ENCODE measurements at places on chromosomes 13 and 19.
A peak's percentile ranks its signal among the peaks of the same experiment; 100 is the strongest.

- DNase-seq = no peak
These were observed 51.7 kb upstream of the SERPINE3 start for GRCh38 chr13:51287758-51288157.

DNA sequence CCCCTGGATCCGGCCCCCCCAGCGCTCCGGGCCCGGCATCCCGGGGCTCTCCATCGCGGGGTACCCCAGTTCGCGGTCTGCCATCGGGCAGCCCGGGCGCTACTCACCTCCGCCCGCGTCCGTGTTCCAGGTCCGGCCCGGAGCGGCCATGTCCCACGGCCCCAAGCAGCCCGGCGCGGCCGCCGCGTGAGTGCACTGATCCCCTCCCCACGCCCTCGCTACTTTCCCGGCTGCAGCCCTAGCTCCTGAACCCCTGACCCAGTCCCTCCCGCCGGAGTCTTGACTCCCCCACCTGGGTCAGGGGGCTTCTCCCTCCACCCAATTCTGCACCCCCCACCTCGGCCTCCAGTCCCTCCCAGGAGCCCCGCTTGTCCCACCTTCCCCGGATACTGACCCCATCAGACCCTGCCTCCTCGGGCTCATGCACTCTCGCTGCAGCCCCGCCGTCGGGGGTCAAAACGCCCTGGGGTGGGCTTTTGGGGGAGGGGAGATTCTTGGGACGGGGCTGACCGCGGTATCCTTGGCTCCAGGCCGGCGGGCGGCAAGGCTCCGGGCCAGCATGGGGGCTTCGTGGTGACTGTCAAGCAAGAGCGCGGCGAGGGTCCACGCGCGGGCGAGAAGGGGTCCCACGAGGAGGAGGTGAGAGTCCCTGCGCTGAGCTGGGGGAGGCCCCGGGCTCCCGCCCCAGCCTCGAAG lies 566 bp downstream of the HMG20B start:
- DNase-seq = no peak

GRCh38 chr13:60629158-60629557 lies 232.1 kb downstream of the TDRD3 start:
- DNase-seq = no peak

GRCh38 chr19:1453525-1454364 lies 3.8 kb downstream of the APC2 start:
- DNase-seq = no peak

- no peak for DNase-seq
These were observed 73.0 kb downstream of the ANKRD10 start for GRCh38 chr13:110841846-110842245.

DNA sequence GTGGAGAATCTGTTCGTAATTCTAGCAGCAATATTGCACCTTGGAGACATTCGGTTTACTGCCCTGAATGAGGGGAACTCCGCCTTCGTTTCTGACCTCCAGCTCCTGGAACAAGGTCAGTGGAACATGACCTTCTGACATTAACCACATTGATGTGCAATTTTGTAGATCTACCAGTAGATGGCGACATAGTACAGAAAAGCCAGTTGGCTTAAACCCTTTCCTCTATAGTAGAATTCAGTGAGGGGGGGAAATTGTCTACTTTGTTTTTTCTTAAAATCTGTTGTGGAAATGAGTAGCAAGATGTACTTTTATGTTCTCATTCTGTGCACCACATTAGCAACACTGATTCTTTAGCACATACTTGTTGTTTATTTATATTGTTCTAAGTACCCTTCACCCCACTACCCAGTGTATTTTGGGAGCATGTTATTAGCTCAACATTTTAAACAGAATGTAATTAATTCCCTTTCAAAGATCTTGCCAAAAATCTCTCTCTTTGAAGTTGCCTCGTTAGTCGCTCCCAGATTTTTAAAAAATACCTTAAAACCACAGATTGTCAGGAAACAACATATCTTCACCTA lies 332.2 kb downstream of the MYO16 start:
- DNase-seq = no peak

GRCh38 chr13:88459331-88459730 lies 788.2 kb downstream of the SLITRK5 start:
- DNase-seq = no peak

- DNase-seq = no peak
These were observed 66.9 kb upstream of the POSTN start for GRCh38 chr13:37665420-37665819.

GRCh38 chr13:25037057-25037813 lies 58.7 kb upstream of the PABPC3 start:
- DNase-seq = peak; percentile 38

GRCh38 chr13:109568339-109568818 lies 218.0 kb downstream of the IRS2 start:
- DNase-seq = no peak

- DNase-seq = no peak
These were observed 59.1 kb upstream of the PDX1 start for GRCh38 chr13:27860743-27861142.

DNA sequence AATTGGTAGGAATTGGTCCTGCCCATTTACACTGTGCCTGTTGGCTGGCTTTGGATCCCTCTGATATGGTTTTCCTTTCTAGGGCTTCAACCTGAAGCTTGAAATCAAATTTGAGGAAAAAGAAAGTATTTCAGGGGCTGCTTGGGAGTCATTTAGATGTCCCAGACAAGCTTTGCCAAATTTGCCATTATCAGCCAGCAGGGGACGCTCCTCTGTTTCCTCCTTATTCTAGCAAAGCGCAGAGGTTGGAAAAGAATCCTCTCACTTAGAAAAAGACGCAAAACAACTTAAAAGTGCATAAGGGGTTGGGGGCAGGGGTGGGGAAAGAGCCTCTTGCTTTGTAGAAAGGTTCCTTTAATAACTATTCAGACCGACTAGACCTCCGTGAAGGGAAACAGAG lies 1211.1 kb upstream of the PCDH20 start:
- no peak for DNase-seq

DNA sequence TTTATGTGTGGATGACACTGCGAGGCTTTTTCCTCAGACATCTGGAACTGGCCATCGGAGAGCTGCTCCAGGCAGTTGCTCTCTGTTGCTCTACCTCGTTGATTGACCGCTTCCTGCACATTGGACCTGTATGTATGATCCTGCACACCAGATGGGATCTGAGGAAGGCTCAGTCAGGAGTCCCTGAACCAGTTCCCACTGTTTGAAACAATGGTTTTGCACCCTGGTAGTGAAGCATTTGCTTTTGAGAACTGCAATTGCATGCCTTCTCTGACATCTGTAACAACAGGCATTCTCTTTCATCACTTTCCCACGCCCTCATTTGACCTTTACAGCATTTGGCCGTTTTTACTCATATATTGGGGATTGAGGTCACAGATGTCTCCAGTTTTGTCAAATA lies 61.1 kb upstream of the NPAS1 start:
- peak; percentile 54 for DNase-seq

DNA sequence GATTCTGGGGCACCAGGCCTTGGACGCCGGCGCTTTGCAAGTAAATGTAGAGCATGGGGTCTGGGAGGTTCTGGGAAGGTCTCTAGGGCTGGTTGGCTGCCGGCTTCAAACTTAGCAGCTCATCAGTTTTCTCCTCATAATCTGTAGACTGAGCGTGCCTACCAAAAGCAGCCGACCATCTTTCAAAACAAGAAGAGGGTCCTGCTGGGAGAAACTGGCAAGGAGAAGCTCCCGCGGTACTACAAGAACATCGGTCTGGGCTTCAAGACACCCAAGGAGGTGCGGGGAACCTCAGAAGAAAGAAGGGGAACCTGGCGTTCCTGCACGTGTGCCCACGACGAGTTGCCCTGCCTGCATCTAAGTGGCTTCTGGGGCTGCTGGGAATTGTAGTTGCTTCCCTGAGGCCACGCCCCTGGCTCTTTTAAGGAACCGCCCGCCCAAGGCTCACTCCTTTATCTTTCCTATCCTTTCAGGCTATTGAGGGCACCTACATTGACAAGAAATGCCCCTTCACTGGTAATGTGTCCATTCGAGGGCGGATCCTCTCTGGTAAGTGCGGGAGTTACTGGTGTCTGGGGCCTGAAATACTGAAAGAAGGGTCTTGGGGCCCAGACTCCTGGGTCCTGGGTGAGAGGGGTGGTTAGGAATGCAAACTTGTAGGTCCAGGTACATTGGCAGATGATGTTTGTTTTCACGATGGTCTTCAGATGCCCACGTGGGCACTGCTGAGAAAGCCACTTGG lies 984 bp downstream of the RPS11 start:
- DNase-seq = no peak

DNA sequence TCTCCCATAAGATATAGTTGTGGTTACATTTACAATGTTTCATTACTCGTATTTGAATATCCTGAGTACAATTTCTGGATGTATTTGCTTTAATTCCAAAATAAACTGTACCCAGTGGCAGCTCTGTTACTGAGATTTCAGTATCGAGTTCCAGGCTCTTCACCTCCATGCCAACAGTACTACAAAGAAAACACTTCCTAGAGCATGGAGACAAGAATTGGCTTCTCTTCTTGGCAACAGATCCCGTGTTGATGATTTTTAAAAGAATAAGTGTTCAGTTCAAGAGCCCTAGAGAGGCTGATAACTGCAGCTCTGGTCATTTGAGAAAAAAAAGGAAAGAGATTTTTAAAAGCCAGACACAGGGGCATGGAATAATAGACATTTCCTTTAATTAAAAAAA lies 302.8 kb downstream of the EFNB2 start:
- no peak for DNase-seq

DNA sequence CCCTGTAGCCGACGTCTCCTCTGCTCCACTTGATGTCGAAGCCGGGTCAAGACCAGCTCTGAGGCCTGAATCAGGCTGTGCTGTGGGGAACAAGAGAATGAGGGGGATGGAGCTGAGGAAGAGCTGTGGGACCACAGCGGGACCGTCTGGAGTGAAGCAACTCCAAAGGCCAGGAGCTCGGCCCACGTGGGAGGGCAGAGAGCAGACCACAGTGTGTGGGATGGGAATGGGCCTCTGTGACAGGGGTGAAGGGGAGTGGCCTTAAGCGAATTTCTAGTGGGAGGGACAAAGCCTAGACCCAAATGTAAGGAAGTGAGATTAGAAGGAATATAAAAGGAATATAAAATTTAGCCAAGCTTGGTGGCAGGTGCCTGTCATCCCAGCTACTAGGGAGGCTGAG lies 3.8 kb upstream of the SLC8A2 start:
- DNase-seq = no peak

- no peak for DNase-seq
These were observed 201.7 kb downstream of the ABCC4 start for GRCh38 chr13:95099541-95099940.

DNA sequence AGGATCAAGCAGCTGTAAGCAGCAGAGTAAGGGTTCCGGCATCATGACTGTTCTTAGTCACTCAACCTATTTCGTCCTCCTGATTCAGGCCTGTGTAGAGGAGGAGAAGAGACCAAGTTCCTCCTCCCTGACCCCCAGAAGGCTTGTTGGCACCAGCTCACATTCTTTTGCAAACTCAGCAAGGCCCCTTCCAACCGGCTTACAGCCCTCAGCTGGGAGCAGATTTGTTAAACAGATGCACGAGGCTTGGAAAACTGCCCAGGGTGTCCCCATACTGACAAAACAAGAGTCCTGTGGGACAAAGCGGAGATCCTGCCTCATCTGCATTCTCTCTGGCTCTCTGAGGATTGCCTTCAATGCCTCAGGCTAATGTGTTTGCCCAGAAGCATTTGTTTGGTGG lies 113.2 kb upstream of the SOX21 start:
- DNase-seq = no peak

DNA sequence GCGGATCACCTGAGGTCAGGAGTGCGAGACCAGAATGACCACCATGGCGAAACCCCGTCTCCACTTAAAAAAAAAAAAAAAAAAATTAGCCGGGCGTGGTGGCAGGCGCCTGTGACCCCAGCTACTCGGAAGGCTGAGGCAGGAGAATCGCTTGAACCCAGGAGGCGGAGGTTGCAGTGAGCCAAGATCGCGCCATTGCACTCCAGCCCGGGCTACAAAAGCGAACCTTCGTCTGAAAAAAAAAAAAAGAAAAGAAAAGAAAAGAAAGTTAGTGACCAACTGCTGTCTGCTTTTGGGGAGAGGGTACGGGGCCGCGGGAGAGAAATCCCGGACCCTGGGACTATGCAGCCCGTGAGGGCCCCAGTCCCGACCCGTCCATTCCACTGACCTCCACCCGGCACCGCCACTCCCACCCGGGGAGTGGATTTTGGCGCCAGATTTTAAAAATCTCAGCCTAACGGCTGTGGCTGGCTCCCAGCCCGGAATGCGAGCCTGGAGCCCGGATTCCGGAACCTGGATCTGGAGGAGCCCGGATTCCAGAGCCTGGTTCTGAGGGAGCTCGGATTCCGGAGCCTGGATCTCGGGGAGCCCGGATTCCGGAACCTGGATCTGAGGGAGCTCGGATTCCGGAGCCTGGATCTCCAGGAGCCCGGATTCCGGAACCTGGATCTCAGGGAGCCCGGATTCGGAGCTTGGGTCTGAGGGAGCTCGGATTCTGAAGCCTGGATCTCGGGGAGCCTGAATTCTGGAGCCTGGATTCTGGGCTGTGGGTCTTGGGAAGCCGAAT lies 6.1 kb upstream of the LMNB2 start:
- DNase-seq = peak; percentile 97

- no peak for DNase-seq
These were observed 12.1 kb downstream of the IQCN start for GRCh38 chr19:18262144-18262543.

DNA sequence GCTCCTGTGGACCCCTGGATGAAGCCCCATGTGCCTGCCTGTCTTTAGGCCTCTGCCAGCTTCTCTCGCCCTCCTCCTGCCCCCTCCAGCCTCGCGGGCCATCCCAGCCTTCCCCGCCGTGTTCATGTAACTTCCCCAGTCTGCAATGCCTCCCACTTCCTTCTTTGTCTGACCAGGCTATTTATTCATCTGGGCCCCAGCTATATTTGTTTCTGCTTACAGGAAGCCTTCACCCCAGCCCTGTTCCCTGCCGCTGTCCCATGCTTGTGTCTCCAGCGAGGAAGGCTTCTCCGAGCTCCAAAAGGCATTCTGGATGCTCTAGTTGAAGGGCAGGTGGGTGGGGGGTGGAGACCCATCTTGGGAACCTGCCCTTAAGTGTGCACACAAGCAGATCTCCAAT lies 7.9 kb upstream of the C3 start:
- DNase-seq = no peak

DNA sequence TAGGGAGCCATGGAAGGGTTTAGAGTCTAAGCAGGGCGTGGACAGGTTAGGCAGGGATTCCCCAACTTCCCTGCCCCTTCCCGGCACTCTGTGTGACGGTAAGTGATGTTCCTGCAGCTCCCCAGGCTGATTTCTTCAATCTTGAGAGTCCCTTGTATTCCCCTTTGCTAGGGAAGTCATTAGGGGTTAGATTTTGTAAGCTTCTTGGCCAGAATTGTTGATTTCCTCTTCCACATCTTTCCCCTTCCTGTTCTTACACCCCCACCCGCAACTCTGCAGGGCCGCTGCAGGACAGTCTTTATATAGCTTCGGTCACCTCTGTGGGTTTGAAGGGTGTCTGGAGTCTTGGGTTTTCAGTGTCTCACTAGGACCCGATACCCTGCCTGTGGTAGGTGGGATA lies 10.6 kb upstream of the ADGRE1 start:
- no peak for DNase-seq

- no peak for DNase-seq
These were observed 25.3 kb downstream of the CAPN12 start for GRCh38 chr19:38718747-38719543.

- no peak for DNase-seq
These were observed 79.9 kb downstream of the MRPL57 start for GRCh38 chr13:21256351-21256761.

- DNase-seq = no peak
These were observed 865.0 kb downstream of the PCDH9 start for GRCh38 chr13:66365101-66365500.

Data from AG09319 (cell line).